Ecto neural progenitor cell (in vitro differentiated cells): ENCODE measurements at places on chromosomes 1 and 21.

DNA sequence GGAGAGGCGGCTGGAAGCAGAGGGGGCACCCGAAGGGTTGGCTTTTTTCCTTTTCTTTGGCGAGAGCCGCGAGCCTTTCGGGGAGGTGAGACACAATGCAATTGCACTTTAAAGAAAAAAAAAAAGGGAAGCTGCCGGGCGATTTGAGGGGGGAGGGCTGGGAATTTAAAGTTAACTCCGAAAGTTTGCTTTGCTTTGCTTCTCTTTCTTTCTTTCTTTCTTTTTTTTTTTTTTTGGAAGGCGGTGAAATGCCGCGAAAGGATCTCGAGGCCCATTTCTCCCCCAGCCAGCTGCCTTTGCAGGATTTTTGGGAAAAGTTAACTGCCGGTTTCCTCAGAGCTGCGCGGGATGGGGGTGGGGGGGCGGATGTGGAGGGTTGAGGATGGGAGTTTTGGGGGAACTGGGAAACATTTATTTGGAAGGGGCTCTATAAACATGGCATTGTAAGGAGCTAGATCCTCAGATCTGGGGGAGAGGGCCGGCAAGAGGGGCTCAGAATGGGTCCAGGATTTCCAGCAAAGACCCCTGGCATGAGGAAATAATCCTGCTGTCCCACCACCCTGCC lies 997 bp downstream of the ZNF362 start:
- no peak for DNase-seq

- DNase-seq = no peak
Measured at GRCh38 chr21:33267250-33267649, 1.1 kb downstream of the IL10RB start.

GRCh38 chr1:235078480-235079381 lies 49.9 kb downstream of the TOMM20 start:
- DNase-seq = no peak

- DNase-seq = no peak
Measured at GRCh38 chr1:198272492-198272891, 115.7 kb downstream of the NEK7 start.

DNA sequence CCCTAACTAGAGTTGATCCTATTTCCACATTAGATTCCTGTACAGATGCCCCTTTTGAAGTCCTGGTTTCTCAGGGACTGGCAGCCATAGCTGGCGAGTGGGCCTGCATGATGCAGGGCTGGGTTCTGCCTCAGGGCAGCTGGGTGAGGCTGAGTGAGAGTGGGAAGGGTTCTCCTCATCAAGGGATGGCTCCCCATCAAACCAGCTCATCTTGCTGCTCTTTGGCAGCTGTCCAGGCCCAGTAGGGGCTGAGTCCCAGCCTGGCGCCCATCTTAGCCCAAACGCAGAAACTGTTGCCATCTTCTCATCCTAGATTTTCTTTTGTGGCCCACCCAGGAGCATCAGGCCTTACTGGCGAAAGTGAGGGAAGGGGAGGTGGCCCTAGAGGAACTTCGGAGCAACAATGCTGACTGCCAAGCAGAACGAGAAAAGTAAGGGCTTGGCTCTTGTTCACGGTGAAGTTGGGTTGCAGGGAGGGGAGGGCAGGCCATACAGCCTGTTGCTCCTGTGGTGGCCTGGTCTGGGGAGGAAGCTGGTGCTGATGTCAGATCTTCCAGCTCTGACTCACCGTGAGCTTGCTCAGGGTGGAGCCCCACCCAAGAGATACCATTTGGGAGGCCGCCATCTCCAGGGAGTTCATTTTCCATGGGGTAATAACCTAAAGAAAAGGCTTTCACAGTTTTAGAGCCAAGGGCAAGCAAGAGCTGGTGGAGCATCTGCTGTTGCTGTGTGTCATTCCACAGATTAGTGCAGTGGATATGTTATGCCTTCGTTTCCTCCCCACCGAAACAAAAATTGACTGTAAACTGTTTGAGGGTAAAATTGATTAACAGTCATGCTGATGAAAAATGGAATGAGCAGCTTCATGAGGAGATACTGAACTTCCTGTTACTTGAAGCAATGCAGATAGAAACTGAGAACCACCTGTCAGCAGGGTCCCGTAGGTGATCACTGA lies 34.7 kb downstream of the TUFT1 start:
- DNase-seq = no peak

DNA sequence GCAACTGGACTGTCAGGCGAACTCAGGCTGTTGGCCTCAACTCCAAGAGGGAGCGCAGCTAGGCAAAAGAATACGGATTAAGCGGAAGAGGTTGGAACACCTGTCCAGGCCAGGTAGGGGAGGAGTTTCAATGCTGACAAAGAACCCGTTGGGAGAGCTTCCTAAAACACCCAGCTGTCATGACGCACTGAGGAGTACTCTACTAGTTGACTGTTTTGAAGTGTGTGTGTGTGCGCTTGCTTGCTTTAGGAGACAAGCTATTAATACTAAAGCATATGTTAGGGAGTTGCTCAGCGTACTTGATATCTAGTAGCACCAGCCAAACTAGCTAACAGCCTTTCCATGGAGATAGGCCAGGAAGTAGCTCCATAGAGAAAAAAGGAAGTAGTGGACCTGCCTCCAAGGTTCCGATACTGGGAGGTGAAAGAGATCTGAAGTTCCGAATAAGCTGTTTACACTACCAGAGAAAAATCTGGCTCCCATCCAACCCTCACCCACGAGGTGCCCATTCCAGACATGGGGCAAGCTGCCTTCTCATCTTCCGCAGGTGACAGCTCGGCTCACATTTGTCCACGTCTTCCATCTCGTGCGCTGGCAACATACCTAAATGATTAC lies 974 bp upstream of the FNBP1L start:
- no peak for DNase-seq
